ENCODE measurements at places on chromosomes 3 and 15.

DNA sequence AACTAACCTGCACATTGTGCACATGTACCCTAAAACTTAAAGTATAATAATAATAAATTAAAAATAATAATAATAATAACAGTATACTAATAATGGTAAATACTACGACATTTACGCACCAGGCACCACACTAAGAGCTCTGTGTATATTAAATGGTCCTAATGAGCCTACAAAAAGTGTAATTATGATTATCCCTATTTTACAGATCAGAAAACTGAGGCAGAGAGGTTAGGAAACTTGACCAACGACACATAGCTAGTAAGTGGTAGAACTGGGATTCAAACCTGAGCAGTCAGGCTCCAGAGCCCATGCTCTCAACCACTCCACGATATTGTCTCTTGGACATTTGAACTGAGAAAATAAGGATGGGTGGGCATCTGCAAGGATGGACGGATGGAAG, 15.0 kb downstream of the KIF7 start:
- DNase-seq: no peak

- DNase-seq: no peak
These were observed 29.8 kb upstream of the APOD start for GRCh38 chr3:195613468-195614069.

DNA sequence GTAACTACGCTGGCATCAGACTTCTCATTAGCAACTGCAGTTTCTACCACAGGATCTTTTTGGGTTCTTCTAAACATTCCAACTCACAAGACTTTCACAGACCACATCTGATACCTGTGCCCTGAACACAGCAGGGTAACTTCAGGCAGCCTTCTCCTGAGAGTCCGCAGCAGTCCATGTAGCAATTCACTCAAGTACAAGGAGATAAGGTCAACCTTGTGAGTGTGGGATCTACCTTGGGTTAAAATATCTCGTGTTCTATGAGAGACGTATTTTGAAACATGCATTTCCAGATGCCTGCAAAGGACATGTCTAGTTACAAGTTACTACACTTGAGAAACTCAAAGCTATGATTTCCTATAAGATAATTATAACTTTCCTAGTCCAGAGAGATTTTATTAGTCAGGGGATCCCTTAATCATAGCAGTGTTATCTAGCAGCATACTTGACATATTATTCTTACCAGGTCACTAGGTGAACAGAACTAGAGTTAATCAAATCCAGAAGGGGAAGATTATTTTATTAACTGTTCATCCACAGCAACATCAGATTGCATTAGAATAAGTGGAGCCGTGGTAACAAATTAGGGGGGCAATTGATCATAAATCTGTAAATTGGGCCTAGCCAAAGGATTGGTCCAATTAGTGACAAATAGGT, 66.4 kb downstream of the ASTE1 start:
- DNase-seq: no peak

GRCh38 chr3:142159083-142159740, 9.9 kb upstream of the TFDP2 start:
- no peak for DNase-seq

All from CD8-positive, alpha-beta memory T cell (primary cell).